ENCODE measurements at places on chromosomes 13 and 19.

DNA sequence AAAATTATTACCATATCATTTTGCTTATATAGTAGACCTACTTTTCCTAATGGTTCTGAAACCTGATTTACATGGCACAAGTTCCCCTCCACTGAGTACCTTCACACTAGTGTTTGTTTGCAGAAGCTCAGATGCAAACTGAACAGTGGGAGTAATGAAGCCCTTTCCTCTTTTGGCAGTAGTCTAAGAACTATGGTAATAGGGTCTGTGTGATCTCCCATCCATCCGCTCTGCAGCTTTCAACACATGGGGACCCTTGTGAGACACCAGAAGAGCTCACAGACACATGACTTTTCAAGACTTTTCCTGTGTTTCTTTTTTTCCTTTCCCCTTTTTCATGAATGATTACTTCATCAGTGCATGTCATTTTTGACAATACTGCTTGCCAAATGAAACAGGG is 336.0 kb downstream of the ATP8A2 start:
- no peak for DNase-seq

GRCh38 chr19:19540064-19540714 is 2.1 kb downstream of the CILP2 start:
- peak; percentile 57 for DNase-seq

- no peak for DNase-seq
Observed at GRCh38 chr13:27252467-27252866, 1.1 kb downstream of the RPL21 start.

- no peak for DNase-seq
Observed at GRCh38 chr19:16449330-16449961, 22.3 kb downstream of the EPS15L1 start.

GRCh38 chr13:63249411-63250187 is 1834.0 kb upstream of the PCDH20 start:
- no peak for DNase-seq

DNA sequence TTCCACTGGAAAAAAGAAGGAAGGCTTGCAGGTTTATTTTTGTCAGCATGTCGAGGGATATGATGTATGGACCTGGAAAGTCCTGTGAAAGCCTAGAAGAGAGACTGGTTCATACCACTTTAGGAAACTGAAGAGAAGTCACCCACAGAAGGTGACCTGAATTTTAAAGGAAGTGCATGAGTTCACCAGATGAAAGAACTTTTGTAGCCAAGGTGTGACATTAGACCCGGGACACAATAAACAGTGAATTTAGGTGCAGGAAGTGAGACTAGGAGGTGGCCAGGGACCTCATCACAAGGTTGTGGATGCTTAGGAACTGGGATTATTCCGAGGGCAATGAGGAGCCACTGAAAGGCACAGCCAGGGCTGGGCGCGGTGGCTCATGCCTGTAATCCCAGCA is 79.1 kb downstream of the ZNF429 start:
- no peak for DNase-seq

GRCh38 chr19:20858218-20858617 is 64.8 kb upstream of the ZNF85 start:
- no peak for DNase-seq

- DNase-seq = no peak
Observed at GRCh38 chr13:110835721-110836604, 78.9 kb downstream of the ANKRD10 start.

DNA sequence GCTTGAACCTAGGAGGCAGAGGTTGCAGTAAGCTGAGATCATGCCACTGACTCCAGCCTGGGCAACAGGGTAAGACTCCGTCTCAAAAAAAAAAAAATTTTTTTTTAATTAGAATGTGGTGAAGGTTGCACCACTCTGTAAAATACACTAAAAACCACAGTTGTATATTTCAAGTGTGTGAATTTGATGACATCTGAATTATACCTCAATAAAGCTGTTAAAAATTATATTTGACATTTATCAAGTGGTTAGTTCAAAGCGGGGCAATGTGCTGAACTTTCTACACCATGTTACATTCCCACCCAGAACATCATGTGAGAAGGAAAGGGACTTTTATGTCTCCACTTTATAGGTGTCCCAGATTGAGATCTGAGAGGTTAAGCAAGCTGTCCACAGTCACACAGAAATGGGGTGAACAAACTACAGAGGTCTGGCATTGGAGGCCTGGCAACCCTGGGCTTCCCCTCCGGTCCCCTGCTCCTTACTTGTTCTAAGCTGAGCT is 5.9 kb upstream of the S1PR5 start:
- no peak for DNase-seq

DNA sequence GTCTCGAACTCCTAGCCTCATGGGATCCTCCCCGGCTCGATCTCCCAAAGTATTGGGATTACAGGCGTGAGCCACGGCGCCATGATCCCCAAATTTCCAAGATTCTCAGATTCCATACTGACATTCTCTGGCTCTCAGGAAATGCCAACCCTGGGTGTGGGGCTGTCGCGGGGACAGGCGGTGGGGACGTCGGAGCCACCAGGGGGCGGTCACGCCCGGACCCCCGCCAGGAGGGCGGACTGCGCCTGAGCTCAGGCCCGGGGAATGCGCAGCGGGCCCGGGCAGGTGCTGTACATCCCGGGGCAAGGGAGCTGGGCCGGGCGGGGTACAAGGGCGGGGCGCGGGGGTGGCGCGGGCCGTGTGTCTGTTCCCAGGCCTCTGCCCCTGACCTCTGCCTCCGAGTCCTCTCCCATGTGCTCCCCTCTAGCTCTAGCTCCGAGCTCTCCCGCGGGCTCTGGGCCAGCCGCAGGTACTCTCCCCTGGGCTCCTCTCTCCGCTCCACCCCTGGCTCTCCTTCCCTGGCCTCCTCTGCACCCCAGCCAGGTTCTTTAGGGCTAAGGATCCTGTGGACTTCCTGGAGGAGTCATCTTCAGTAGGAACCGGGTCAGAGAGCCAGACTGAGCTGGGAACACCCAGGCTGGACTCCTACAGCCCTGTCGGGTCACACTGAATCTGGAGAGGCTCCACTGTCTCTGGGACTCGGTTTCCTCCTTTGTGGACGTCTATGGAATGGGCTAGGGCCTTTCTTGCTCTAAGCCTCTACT is 2.4 kb downstream of the PPP1R13L start:
- no peak for DNase-seq

GRCh38 chr13:41496420-41497234 is 39.3 kb downstream of the RGCC start:
- DNase-seq = no peak

DNA sequence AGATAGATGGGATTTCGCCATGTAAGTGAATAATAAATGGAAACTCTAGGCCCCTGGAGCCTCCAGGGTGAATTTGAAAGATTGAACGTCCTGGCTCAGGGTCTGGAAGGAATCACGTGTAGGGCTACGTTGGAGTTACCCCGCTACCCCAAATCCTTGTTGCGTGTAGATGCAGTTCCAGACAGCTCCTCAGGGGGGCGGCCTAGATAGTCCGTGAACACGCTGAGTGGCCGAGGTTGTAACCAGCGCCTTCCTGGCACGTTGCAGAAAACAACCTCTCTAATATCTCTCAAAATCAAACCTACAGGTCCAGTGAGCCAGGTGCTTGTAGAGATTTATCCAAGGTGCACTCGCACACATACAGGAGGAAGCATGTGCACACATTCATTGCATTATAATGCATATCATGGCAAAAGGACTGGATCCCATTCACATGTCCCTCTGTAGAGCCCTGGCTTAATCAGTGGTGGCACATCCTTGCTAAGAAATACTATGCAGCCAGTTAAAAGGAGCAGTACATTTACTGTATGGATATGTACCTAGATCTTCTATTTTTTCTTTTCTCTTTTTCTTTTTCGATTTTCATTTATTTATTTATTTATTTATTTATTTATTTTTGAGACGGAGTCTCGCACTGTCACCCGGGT is 2.5 kb upstream of the KEAP1 start:
- DNase-seq = peak; percentile 74

- DNase-seq = no peak
Observed at GRCh38 chr19:3633559-3633988, 7.0 kb upstream of the CACTIN start.

- DNase-seq = no peak
Observed at GRCh38 chr13:105008604-105009003, 1526.9 kb downstream of the EFNB2 start.

DNA sequence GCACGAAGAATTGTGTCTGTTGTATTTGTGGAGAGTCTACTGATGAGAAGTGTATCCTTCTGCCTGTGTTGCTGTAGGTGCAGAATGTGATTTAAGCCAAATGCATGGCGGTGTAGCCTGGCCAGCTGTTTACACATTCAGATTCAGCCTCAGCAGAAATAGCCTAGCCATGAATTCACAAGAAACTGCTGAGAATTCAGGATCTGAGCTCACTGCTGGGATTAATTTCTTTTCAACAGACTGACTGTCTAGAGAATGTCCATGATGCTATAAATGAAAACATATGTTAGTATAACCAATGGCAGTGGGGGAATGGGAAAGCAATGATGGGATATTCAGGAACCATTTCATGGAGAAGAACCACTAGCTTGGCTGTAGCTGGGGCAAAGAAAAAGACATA is 77.4 kb upstream of the RNF113B start:
- no peak for DNase-seq

DNA sequence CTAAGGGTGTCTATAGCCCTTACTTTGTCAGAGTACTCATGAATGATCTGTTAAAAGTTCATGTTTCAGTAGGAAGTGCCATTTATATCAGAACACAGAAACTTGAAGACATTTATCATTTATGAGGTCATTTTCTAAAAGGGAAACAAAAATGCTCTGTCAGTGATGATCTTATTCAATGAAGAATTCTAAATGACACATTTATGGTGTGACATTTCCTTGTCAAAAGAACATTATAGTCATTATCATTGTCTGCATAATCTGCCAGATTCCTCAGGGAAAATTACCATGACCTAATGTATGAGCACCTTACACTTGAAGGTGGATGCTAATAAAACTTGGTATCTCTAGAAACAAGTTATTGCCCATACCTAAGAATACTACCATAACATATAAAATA is 853.8 kb upstream of the SLITRK6 start:
- DNase-seq = no peak

GRCh38 chr13:79187917-79188690 is 218.0 kb downstream of the RBM26 start:
- no peak for DNase-seq

Data from activated naive CD4-positive, alpha-beta T cell (primary cell).